ENCODE measurements at places on chromosomes 11 and 22.

DNA sequence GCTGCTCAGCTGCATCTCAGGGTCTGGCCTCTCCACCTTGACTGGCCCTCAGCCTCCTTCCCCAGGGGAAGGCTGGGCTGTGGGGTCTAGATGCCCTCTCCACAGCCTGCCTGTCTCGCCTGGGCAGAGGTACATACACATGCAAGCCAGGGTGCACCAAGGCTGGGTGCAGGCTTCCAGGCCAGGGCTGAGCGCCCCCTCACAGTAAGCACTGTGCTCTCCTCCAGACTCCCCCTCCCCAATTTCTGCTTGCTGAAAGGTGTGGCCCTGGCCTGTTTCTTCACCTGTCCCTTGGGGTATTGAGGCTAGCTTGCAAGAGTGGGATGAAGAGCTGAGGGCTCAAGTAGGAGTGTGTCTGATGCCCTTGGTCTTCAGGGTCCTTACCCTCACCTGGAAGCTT lies 22.5 kb downstream of the RELT start:
- no peak for DNase-seq

- no peak for DNase-seq
Observed at GRCh38 chr22:17348464-17349103, 20.7 kb upstream of the CECR2 start.

DNA sequence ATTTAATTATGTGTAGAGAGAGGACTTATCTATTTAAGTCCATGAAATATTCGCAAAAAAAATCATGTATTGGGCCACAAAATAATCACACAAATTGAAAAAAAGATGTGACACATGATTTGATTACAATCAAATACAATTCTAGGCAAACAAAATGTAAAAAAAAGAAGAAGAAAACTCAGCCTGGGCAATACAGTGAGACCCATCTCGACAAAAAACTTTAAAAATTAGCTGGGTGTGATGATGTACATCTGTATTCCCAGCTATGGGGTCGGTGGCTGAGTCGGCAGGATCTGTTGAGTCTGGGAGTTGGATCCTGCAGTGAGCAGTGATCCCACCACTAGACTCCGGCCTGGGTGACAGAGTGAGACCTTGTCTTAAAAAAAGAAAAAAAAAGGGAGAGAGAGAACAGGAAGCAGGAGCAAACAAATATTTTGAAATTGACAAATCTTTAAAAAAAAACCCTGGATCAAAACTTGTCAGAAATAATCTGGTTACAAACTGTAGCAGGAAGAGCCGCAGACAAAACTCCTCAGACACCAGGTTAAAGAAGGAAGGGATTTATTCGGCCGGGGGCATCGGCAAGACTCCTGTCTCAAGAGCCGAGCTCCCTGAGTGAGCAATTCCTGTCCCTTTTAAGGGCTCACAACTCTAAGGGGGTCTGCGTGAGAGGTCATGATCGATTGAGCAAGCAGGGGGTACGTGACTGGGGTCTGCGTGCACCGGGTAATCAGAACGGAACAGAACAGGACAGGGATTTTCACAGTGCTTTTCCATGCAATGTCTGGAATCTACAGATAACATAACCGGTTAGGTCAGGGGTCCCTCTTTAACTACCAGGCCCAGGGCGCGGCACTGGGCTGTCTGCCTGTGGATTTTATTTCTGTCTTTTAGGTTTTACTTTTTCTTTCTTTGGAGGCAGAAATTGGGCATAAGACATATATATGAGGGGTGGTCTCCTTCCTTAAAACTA lies 3.3 kb upstream of the TYMP start:
- DNase-seq = no peak

GRCh38 chr22:37310075-37310606 lies 27.8 kb downstream of the CYTH4 start:
- DNase-seq = no peak

DNA sequence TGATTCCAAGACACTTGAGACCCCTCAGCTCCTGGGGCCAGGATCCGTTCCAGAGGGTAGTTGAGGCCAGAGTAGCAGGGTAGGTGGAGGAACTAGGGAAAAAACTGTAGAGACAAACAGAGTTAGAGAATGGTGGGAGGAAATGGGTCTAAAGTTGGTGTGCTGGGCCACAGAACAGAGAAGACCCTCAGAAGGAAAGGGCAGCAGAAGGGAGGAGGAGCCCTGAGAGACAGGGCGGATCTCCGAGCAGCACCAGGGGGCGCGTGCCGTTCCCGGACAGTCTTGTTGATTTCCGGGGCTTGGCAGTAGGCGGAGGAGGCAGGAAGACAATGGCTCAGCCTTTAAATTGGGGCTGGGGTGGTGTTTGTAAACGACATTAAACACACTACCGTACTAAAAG lies 2.4 kb upstream of the CECR2 start:
- DNase-seq = no peak

DNA sequence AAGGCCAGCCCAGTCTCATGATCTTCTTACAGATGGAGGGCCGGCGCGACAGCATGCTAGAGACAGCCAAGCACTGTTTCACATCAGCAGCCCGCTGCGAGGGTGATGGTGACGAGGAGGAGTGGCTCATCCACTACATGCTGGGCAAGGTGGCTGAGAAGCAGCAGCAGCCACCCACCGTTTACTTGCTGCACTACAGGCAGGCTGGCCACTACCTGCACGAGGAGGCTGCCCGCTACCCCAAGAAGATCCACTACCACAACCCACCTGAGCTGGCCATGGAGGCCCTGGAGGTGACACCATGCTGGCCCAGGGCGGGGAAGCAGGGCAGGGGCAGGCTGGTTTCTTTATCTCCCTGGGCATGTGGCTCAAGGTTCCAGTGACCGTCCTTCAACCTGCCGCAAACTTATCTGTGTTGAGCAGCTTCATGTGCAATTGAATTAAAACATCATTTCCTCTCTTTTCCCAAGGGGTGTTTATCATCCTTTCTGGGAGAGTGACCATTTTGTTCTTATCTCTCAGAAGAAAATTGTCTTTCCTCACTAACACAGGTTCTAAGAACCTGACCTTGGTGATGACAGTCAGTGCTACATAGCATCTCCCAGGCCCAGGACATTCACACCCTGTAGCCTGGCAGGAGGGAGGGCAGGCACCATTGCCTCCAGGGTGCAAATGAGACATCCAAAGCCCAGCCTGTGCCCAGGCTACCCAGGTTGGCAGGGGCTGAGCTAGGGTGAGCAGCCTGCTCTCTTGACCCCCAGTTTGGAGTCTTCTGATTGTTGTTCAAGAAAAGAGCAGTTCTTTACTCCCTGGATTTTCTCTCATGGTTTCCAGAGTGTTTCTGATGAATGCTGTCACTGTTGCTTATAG lies 80.7 kb downstream of the CABIN1 start:
- no peak for DNase-seq

DNA sequence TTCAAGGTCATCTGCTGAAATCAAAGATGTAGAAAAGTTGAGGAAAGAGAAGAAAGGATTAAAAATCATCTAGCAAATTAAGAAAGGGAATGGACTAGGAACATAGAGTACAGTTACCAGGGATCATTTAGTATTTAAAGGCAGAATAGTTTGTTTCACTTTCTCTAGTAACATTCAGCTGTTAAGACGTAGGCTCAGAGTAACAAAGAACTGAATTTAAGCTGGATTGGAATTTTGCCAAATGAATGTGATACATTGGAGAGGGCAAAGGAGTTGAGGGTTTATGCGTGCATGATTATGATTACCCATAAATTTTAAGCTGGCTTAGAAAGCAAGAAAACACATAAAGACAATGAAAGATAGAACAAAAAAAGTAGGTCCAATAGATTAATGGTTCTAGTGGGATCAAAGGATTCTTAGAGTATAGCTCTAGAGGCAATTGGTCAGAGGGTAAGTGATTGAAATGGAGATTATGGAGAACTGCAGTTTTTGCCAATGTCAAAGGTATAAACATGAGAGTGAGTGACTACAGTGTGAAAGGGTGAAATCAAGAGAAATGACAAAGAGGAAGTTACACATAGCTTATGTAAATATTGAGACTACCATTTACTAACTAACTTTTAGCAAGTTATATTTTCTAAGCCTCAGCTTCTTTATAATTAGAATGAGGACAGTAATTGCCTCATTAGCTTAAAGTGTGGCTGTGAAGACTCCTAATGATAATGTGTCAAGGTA lies 190.0 kb downstream of the GRIA4 start:
- DNase-seq = no peak

- DNase-seq = peak; percentile 76
Observed at GRCh38 chr11:96306933-96307775, 35.8 kb downstream of the MAML2 start.

- DNase-seq = no peak
Observed at GRCh38 chr22:48700566-48701295, 1126.9 kb downstream of the BRD1 start.

- DNase-seq = peak; percentile 79
Observed at GRCh38 chr22:39238966-39239505, 5.7 kb downstream of the PDGFB start.

DNA sequence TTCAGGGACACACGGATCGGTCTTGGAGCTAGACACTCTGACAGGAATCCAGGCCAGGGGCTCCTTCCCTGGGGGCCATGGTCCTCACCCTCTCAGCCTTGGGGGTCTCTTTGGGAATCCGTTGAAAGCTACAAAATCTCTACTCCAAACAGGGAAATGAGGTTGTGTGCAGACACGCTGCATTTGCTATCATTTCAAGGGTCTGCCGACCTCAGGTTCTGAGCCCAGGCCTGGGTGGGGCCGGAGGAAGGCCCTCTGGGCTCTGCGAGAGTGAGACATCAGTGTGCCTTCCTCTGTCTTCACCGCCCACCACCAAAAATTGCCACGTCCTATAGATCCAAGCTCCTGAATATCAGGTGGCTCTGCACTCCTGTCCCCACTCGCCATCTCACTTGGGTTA lies 74.4 kb upstream of the FGF3 start:
- DNase-seq = no peak

DNA sequence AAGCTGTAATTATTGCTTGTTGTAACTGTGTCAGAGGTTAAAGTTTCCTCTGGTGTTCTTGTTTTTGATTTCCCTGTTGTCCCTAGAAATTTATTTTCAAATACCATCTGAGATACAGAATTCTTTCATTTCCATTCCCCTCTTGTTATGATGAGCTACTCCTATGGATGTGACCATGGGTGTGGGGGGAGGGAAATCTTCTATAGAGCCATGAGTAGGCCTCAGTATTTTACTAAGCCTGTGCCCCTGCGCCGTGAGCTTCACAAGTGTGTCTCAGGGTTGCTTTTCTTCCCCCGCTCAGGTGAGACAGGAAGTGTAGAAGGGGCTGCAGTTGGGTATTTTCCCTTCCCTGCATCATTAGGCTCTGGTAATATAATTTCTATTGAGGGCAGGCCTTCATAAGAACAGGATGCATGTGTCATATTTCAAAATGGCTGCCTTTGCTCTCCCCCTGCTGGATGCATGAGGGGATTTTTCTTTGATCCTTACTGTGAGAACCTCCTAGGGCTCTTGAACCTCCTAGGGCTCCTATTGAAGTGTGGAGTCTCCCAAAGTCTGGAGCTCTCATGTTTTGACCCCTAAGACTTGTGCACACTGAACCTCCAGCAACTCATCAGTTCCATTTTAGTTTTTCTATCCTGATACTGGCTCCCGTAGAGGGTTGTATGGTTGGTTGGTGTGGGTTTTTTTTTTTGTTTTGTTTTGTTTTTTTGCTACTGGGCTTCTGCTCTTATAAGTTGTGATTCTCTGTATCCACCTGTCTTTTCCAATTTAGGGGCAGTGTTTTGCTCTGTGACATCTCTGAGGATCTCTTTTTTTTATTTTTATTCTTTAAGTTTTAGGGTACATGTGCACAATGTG lies 658.2 kb downstream of the NTM start:
- peak; percentile 57 for DNase-seq

DNA sequence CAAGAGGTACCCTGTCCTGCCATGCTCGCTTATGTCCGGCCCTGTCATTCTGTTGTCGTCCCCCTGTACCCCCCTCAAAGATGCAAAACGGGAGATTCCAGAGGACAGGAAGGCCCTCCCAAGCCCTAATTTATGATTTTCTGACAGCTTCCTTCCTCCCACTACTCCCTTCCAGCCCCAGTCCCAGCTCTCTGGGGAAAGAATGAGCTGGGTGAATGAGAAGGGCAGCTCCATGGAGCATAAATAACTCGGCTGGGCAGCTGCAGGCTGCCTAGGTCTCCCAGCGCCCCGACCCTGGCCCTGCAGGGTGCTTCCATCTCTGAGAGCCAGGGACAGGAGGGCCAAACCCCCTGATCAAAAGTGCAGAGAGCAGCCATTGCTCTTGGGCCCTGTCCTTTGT lies 3.9 kb upstream of the EMID1 start:
- DNase-seq = no peak

DNA sequence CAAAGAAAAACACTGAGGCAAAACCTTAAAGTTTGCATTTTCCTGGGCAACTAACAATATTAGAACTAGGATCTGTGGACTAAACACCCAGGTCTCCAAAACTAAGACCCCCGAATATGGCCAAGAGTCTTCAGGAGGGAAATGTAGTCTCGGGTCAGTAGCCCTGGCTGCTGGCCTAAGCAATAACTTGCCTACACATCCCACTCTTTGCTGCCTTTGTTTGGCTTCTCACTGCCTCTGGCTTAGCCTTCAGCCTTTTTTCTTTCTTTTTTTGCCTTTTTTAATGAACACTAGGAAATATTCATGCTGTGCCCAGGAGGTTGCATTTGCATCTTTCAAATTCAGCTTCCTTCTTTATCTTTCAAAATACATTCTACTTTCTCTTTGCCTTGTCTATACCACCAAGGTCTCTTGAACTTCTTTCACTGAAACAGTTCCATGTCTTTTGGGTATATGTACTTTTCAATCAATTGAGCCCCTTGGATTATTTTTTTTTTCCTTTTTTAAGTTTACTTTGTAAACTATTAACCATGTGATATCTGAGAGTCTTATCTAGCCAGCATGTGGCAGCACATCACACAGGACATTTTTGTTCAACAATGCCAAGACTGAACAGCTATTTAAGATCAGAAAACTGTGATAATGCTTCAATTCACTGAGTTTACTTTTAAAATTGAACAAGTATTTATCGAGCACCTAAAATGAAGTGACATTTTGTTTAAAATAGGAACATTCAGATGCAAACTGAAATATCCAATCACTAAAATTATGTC lies 165.0 kb upstream of the TRPC6 start:
- DNase-seq = no peak

- DNase-seq = no peak
Observed at GRCh38 chr22:28030473-28030872, 111.4 kb upstream of the PITPNB start.

DNA sequence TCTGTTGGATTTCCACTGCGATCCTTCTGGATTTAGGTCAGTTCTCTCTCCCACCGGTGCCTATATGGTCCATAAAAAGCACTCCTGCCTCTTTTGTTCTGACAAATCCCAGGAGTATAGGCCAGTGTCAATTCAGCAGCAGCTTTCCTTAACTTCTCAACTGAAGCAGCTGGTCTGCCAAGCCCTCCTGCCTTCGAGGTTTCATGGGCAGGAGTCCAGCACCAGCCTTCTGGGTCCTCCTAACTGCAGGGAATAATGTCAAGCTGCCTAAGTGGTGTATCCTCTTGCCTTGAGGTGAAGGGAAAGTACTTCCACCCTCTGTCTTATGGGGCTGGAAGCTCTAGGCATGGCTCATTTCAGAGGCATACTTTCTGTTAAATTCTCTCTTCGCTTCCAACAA lies 149.4 kb upstream of the NCAM1 start:
- DNase-seq = no peak

- no peak for DNase-seq
Observed at GRCh38 chr11:108826136-108826535, 161.3 kb downstream of the DDX10 start.

GRCh38 chr11:128301756-128302155 lies 285.6 kb downstream of the ETS1 start:
- DNase-seq = no peak

- peak; percentile 27 for DNase-seq
Observed at GRCh38 chr11:59097113-59097708, 9.8 kb upstream of the FAM111B start.

All from NCI-H2081 (cell line).